ENCODE measurements at places on chromosomes 3 and 15. TPM values are rescaled to one million over a fixed set of nuclear protein-coding genes. Genes with fewer than 3 reads are reported as not detected.

- no peaks in the 10 kb centered on the region for H3K4me1 ChIP-seq
- H3K36me3 ChIP-seq: no peaks in the 10 kb centered on the region
- H3K27ac ChIP-seq: no peak overlapping the region
- no peak overlapping the region for H3K4me3 ChIP-seq
- H3K27me3 ChIP-seq: no peaks in the 10 kb centered on the region
- no peak for DNase-seq
These were observed 7.4 kb upstream of the ANO10 start for GRCh38 chr3:43629257-43629656.

DNA sequence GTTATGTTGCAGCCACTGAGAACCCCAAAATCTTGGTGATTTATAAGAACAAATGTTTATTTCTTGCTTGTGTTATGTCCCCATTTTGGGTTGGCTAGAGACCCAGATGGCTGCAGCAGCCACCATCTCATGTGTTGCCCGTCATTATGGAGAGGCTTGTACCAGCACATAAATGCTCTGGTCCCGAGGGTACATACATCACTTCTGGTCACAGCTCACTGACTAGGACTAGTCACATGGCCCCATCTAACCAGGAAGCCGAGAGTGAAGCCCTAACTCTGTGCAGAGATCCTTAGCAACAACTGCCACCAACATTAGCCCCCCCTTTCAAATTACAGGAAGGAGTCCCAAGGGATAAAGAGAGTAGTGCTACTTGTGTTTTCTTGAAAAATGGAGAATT lies 25.5 kb upstream of the HACD2 start:
- DNase-seq: no peak
- peaks cover 4% of the 10 kb centered on the region for H3K36me3 ChIP-seq
- no peak overlapping the region for H3K4me3 ChIP-seq
- H3K4me1 ChIP-seq: peaks cover 2% of the 10 kb centered on the region
- no peak overlapping the region for H3K27ac ChIP-seq
- H3K27me3 ChIP-seq: no peaks in the 10 kb centered on the region

DNA sequence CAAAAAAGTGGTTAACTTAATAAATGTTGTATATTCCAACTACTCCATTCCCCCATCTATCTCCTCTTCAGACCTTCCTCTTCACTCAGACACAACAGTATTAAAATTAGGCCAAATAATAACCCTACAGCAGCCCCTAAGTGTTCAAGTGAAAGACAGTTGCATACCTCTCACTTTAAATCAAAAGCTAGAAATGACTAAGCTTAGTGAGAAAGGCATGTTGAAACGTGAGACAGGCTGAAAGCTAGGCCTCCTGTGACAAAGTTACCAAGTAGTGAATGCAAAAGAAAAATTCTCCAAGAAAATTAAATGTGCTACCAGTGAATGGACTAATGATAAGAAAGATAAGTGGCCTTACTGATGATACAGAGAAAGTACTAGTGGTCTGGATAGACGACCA lies 71.7 kb downstream of the ANKRD28 start:
- no peak for DNase-seq
- H3K27ac ChIP-seq: no peak overlapping the region

DNA sequence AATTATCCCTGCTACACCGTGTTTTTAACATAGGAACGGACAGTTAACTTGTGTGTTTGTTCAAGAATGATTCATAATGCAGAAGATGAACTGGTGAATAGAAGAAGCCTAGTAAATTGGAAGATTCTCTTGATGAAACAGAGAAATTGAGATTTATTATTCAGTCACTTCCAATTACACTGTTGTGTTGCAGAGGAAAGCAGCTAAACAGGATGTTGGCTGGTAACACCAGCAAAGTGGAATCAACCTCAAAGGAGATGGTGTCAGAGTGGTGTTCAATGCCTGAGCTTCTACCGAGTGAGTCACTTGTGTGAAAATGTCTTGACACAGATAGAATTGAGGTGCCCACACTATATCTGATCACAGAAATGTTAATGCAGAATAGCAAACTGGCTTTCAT lies 399.6 kb downstream of the LPP start:
- H3K4me3 ChIP-seq: no peak overlapping the region
- DNase-seq: no peak
- H3K27ac ChIP-seq: no peak overlapping the region
- peaks cover 9% of the 10 kb centered on the region for H3K4me1 ChIP-seq

ZPLD1 gene
- 0.15 TPM for total RNA-seq

GRCh38 chr3:73228000-73228399 lies 166.5 kb downstream of the EBLN2 start:
- peaks cover 2% of the 10 kb centered on the region for H3K4me1 ChIP-seq
- no peak overlapping the region for H3K27ac ChIP-seq
- H3K27me3 ChIP-seq: no peaks in the 10 kb centered on the region
- no peak overlapping the region for H3K4me3 ChIP-seq

DNA sequence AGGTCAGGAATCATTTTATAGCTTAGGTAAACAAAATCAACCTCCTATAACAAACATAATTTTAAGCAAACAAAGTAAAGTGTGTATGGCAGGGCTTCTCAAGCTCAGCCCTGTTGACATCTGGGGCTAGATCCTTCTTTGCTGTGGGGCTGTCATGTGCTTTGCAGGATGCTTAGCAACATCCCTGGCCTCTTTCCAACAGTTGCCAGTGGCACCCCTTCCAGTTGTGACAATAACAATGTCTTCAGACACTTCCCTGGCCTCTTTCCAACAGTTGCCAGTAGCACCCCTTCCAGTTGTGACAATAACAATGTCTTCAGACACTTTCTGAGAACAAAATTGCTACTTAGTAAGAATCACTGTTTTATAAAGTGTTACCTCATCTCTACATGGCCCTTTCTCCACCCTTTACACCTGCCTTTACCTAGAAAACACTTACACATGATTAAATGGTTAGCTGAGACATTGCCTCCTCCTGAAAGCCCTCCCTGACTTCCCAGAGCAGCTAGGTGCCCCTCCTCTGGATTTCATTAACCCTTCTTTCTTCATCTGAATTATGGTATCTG lies 194.0 kb upstream of the LMCD1 start:
- no peaks in the 10 kb centered on the region for H3K27me3 ChIP-seq
- no peaks in the 10 kb centered on the region for H3K36me3 ChIP-seq

GRCh38 chr3:133457465-133458067 lies 57.7 kb downstream of the BFSP2 start:
- no peak for DNase-seq
- no peaks in the 10 kb centered on the region for H3K36me3 ChIP-seq
- H3K4me3 ChIP-seq: no peak overlapping the region
- no peak overlapping the region for H3K27ac ChIP-seq
- no peaks in the 10 kb centered on the region for H3K4me1 ChIP-seq
- no peaks in the 10 kb centered on the region for H3K27me3 ChIP-seq

GRCh38 chr3:113831103-113831355 lies 7.6 kb upstream of the GRAMD1C start:
- no peak overlapping the region for H3K4me3 ChIP-seq
- H3K27ac ChIP-seq: no peak overlapping the region
- no peaks in the 10 kb centered on the region for H3K36me3 ChIP-seq
- no peaks in the 10 kb centered on the region for H3K4me1 ChIP-seq
- DNase-seq: no peak
